ENCODE measurements at places on chromosomes 3 and 15.

DNA sequence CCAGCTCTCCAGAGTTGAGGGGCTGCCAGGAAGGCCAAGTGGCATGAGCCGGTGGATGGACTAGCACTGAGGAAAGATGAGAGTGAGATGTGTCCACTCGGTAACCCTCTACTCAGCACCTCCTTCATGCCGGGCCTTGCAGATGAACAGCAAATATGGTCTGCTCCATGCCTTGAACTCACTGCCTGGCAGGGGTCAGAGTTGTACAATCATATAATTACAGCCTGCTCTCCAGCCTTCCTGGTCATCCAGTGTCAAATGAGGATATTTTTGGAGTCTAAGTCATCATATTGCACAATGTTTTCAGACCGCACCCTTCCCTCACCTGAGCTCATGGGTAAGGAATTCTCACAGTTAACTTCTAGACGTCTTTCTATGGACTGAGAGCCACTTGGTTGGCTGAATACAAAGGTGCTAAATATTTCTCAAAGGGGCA lies 4.9 kb downstream of the MGLL start:
- no peak for DNase-seq

- no peak for DNase-seq
These were observed 73.7 kb downstream of the STT3B start for GRCh38 chr3:31606453-31606852.

- DNase-seq, result no peak
These were observed 129.5 kb downstream of the PLCL2 start for GRCh38 chr3:17014284-17014683.

DNA sequence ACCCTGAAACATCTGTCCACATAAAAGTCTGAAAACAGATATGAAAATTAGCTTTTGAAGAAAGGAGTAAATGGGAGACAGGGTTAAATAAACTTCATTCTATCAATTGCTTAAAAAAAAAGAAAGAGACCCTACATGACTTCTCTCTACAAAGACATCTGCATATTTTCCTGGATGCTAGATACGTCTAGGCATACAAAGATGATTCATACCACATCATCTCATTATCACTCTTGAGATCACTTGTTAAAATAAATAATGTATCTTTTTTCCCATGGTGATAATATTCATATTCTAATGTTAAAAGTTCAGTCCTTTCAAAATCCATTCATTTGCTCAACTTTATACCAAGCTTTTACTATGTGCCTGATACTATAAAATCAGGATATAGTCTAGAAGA lies 295.8 kb downstream of the MAGI1 start:
- DNase-seq, result no peak

DNA sequence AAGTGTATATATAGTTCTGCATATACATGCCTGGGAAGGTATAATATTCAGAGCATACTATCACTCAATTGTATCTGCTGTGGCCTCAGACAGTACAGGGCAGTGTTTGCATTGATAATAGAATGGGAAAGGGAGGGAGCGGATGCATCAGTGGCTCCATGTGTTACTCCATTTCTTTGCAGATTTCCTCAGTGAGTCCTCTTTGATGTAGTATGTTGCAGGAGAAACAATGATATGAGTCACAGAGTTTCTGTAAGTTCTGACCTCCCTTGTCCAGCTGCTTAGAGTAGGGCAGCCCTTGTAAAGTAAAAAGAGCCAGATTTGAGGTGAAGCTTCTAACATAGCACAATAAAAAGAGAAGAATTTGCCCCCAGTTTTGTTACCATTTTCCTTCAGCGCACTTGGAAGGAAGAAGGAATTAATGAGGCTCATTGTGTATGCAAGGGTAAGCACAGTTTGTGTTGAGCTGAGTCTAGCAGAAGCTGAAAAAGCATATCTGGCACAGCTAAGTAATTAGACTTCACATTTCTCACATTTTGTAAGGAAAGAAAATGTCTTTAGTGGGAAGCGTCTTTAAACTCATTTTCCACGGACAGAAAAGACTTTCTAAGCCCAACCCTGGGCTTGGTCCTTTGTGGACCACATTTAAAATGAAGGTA lies 555.8 kb upstream of the IL12A start:
- DNase-seq, result no peak

GRCh38 chr15:45714590-45715488 lies 80.0 kb downstream of the SQOR start:
- no peak for DNase-seq
